ENCODE measurements at places on chromosomes 2 and 18.

GRCh38 chr18:58666176-58666575 lies 5.1 kb upstream of the MALT1 start:
- DNase-seq: no peak

DNA sequence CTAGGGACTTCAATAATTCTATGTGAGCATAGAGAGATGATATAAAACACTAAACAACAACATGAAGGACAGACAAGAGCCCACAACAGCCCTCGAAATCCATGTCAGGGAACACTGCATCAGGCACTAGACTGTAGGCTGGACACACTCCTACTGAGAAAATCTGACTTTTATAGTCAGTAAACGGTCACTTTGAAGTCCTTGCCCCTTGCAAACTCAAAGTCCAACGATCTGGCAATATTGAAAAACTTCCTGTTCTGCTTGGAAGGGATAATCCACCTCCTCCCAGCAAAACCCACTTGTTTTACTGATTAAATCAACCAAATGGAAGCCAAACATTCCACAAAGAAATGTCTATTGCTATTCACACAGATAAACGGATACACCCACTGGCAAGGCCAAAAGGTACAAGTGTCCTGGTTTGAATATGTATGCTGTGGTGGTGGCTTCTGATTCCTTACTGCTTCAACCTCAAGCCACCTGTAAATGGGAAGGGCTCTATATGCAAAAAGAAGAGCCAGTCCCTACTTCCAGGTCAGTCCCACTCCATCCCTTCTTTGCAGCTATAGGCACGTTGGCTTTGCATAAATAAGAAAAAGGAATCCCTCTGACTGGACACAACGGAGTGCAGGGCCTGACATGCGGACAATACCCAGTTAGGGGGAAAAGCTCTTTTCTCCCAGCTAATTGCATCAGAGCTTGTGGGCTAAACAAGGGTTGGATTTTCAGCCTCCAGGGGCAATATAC lies 56.6 kb downstream of the STK39 start:
- no peak for DNase-seq

- no peak for DNase-seq
Observed at GRCh38 chr2:186032102-186032738, 293.6 kb downstream of the FSIP2 start.

DNA sequence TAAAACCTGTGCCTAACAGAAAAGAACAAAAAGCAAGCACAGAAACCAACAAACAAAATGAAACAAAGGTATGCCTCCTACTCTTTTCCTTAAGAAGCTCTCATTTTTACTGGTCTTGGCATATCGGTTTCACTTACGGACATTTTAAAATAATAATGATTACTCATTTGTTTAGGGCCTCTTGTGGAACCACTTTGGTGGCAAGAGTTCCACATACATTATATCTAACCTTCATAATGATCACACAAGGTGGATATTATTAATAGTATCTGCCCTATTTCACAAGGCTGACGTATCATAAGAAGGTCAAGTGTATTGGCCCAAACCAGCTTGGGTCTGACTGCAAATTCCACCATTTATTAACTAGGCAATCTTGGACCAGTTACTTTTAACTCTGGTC lies 304.7 kb downstream of the TCF4 start:
- no peak for DNase-seq

DNA sequence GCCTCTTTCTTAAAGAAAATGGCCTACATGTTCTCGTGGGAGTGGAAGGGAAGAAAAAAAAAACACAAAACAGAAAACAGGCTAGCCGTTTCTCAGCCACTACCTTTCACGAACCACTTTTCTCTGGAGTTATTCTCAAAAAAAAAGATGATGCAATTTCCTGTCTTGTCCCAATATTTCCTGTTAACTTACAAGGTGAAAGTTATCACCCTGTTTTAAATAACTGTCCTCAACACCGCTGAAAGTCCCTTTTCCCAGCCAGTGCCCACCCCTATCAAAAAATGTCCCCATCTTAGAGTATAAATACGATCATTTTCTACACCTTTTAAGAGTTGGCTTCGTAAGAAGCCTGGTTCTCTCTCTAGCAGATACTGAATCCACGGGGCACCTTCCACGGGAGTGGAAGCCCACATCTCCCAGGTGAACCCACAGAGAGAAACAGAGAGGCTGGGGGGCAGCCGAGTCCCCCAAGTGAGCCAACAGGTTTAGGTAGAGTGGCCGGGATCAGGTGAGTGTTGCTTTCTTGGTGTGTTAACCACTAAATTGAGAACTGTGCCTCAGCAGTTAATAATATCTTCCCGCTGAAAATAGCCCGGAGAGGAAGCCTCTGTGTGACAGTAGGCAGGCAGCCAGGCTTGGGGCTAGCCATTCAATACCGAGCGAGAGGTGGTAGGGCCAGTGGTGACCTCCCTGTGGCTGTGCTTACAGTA lies 15.9 kb downstream of the SMAD7 start:
- DNase-seq: no peak

GRCh38 chr2:202005272-202005887 lies 28.3 kb upstream of the FZD7 start:
- DNase-seq: no peak

- no peak for DNase-seq
Observed at GRCh38 chr2:212180408-212181083, 358.1 kb downstream of the ERBB4 start.

DNA sequence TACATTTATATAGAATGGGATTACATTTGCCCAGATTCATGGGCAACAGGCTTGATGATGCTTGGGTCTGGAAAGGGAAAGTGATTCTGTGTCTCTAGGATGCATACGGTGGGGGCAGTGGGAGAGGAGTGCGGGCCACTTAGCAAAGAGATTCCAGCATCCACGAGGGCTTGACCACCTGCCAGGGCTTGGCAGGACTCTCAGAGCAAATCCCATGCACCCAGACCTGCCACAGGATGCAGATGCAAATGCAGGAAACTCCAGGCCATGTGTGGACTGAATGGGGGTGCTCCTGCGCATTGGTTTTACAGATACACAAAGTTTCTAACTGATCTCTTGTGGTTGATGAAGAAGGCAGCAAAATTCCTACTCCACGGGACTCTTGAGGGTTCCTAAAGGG lies 334.7 kb downstream of the CYRIA start:
- DNase-seq: no peak

- DNase-seq: no peak
Observed at GRCh38 chr2:74005786-74006185, 21.1 kb downstream of the TET3 start.

DNA sequence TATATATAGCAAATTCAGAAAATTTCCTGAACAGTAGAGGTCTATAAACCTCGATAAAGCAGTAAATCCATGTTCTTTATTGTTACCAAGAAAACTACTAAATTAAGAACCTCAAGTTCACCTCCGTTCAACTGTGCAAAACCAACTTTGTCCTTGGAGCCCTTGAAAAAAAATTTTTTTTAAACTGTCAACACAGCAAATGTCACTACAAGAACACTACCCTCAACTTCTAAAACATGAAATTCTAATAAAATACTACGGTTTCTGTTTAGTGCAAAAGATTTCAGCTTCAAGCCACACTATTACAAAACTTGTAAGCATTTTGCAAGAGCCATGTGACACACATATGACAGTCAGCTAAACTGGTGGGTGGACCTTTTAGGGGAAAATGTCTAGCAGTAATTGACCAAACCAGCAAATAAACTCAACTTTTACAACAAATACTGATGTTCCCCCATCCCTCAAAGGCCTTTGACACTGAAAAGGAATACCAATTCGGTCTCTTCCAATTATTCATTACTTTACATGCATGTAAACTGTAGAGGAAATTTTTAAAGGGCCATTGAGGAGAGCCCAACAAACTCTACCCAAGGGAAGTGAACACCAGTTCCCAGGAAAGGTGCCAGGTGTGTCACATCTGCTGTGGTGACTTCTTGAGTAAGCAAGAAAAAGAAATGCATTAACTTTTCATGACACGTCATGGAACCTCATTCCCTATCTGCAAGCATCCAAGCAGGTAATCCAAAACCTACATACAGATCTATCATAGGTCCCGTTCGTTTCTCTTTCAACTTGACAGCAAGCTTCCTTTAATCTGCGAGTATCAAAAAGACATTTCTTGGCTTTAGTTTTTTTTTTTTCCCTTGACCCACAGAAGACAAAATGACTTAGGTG lies 1.4 kb downstream of the RAB1A start:
- no peak for DNase-seq

DNA sequence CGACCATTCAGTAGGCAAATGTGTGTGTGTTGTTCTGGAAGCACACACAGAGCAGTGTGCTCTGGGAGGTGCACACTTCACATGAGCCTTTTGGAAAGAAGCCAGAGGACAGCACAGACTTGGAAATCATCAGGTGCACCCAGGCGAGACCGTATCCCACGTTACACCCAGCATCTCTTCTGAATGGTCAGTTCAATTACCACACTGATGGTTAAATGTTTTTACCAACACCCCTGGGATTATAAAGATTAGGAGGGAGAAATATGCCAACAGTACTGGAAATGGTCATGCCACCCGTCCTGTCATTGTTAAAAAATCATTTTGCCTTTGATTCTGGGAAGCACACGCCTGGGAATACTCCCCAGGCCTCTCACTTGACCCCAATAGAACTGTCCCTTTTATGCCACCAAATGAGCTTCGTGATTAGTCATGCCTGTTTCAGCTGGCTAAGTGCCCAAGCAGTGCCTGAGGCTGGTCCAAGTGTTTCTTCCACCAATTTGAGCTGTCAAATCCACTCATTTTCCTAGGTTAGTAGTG lies 183.7 kb downstream of the NRP2 start:
- DNase-seq: no peak

GRCh38 chr2:60963190-60963589 lies 54.3 kb upstream of the PEX13 start:
- no peak for DNase-seq

DNA sequence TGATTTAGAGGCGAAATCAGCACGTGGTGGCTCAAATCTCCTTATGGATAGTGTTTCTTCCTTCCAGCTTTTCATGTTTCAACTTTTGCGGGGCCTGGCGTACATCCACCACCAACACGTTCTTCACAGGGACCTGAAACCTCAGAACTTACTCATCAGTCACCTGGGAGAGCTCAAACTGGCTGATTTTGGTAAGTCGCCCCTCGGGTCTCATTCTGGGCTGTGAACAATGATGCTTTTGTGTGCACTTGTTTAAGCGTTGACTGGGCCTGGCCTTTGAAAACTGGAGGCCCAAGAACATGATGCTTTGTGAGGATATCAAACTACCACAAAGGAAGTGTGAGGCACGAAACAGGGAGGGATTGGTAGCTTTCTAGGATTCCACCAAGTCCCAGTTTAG lies 27.4 kb downstream of the CDK15 start:
- DNase-seq: no peak

DNA sequence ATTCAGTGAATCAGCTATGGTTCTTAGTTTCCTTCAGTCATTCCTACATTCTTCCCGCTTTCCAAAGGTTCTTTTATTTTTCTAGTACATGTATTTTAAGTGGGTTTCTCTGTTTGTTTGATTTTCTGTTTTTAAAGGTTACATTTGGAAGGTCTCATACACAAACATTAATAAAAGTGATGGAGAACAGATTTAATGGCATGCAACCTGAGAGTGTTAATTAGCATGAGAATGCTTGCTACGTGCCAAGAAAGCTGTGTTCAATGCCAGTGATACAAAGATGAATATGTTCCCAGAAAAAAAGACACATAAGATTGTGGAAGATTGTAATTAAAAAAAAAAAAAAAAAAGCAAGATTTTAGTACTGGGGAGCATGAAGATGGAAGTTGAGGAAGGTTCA lies 61.8 kb upstream of the CDC42EP3 start:
- DNase-seq: no peak

DNA sequence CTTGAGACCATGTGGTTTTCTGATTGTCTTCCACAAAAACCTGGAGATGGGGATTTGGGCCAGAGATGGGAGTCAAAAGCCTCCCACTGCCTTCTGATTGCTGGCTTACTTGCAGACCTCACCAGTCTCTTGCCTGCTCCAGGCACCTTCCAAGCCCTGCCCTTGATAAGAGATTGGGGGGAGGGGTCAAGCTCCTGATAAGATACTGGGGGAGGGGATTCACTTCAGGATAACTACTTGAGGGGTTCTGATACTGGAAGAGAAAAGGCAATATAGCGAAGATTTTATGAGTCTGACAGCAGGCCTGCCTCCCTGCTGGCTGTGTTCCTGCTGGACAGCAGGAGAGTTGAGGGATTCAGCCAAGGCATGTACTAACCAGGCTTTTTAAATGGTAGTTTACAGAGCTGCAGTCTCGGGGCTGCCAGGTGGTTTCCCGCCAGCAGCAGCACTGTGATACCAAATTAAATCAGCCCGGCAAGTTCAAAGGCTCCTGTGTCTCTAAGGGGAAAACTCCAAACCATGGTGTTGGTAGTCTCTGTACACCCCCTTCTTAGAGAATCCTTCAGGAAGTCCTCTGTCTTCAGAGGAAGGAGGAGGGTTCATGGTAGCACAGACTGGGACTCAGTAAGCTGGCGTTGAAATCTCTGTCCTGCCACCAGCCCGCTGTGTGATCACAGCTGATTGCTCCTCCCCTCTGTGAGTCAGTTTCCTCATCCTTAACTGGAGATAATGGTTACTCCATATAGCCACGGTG lies 58.3 kb downstream of the FBXO36 start:
- no peak for DNase-seq

- no peak for DNase-seq
Observed at GRCh38 chr2:77666251-77666980, 144.2 kb upstream of the LRRTM4 start.

DNA sequence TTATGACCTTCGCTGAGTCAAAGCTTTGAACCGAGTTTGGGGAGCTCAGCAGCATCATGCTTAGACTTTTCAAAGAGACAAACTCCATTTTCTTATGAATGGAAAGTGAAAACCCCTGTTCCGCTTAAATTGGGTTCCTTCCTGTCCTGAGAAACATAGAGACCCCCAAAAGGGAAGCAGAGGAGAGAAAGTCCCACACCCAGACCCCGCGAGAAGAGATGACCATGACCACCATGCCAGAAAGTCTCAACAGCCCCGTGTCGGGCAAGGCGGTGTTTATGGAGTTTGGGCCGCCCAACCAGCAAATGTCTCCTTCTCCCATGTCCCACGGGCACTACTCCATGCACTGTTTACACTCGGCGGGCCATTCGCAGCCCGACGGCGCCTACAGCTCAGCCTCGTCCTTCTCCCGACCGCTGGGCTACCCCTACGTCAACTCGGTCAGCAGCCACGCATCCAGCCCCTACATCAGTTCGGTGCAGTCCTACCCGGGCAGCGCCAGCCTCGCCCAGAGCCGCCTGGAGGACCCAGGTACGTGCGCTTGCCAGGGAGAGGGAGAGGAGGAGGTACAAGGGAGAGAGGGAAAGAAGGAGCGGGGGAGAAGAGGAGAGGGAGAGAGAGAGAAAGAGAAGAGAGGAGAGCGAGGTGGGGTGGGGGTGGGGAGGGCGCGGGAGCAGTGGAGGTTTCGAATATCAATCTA lies at the start of gene DLX1:
TSS of gene DLX1 (plus strand) at position 48 of the 700 bp plus-strand sequence. CDS start at position 219, 171 bp downstream.
- DNase-seq: no peak

DNA sequence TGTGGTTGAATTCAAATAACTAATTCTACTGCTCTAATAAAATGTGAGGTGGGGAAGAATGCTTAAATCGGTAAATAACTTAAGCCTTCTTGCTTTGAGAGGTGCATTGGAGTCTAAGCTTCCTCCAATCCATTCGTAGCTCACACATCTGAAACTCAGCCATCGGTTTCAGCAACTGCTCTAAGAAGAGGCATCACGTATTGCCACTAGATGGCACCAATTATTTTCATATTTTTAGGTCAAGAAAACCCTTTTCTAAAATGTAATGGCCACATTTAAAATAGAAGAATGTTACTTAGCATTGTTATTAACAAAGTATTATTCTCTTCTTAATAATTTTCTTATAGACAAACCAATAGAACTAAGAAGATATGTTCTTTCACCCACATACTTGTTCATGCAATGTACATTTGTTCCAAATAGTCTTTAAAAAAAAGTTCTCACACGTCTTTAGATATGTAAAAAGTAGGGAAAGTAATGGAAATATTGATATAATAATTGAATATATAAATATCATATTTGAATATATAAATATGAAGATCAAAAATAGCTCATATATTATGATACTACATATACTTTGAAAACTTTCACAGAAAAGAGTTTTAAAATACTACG lies 229.8 kb downstream of the CCDC178 start:
- DNase-seq: no peak

All from activated CD8-positive, alpha-beta memory T cell treated with anti-CD3 and anti-CD28 coated beads for 4 hours (primary cell).